ENCODE measurements at places on chromosomes 7 and 10. TPM values are rescaled to one million over a fixed set of nuclear protein-coding genes. Genes with fewer than 3 reads are reported as not detected.

The UPK3B gene
- 1.3 TPM for total RNA-seq

The TNS3 gene
- total RNA-seq, result 61.1 TPM

The HMX2 gene
- total RNA-seq, result not detected

The THSD7A gene
- total RNA-seq, result 50.5 TPM

The ARHGEF35 gene
- total RNA-seq, result 2.6 TPM

All from spinal cord (tissue), 10 donors.